Stomach (tissue), 19 donors: ENCODE measurements at places on chromosomes 2 and 18. TPM values are rescaled to one million over a fixed set of nuclear protein-coding genes. Genes with fewer than 3 reads are reported as not detected.

- DNase-seq, result no peak
These were observed 573.1 kb downstream of the TDRD15 start for GRCh38 chr2:21696900-21697299.

DNA sequence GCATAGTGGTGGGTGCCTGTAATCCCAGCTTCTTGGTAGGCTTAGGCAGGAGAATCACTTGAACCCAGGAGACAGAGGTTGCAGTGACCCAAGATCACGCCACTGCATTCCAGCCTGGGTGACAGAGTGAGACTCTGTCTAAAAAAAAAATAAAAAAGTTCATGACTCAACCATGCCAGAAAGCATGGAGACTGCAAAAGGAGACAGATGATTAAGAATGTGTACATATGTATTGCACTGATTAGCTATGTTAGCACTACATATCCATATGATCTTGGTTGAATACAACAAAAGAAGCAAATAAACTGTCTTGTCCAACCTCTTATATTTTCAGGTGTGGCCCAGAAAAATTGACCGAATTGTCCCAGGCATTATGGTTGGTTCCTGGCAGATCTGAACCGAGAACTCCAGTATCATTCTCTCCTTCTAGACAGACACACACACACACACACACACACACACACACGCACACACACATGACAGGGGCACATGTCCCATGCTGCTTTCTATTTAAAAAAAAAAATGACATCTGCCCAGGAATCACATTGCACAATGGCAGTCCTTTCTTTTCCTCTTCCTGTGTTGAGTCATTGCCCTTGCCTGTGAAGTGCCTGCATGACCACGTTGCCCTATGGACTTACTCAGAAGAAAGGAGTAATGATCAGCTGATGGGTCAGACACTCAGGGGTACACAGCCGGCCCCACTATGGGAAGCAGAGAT, 65.6 kb downstream of the MYCN start:
- DNase-seq, result peak; percentile 37

DNA sequence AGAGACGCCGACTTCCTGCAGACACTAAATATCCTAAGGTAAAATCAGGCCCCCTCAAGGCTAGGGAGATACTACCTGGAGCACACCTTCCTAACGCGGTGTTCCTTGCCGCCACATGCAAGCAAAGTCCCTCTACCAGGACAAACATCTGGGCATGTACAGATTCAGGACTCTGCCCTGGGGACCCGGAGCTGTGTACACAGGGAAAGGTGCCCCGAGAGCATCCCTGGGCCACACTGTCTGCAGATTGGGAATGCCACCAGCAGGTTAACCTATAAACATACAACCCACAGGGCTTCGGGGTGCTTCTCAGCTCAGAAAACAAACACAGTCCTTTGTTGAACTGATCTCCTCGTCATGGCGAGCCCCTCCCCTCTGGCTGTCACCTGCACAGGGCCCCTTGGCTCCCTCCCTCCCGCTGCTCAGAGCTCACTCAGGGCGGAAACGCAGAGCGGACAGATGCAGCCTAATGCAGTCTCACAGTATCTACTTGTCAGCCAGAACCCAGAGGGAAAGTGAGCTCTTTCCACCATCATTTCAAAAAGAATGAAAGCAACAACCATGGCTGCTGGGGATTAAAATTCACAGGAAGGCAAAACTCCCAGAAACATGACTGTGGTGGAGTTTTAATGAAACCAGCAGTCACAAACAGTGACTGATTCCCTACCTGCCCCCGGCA, 218.8 kb downstream of the HDAC4 start:
- DNase-seq, result no peak

GRCh38 chr2:115549611-115550130, 1107.2 kb downstream of the DPP10 start:
- no peak for DNase-seq

GRCh38 chr2:85823951-85824350, 64.8 kb downstream of the ST3GAL5 start:
- DNase-seq, result no peak

DNA sequence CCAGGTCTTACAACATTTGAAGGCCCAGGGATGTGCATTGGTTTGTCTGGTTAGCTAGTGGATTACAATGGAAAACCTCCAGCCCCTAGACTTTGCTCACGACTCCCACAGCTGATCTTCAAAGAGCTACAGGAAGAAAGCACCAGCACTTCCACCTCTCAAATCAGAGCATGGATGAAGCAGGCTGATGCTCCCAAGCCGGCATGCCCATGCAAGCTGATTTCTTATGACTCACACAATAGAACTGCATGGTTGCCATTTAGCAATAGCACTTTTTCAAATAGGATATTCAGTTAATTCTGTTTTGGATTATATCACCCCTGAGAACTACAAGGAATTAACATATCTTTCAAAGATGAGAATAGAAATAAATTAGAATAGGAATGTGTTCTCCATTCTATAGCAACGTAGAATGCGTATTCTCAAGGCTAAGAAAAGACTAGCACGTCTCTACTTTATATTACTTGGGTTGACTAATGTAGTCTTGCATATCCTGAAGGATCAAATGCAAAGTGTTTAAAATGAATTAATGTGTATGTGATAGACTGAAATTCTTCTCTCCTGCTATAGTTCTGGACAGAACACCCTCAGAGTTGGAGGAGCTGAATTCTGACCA, 292.4 kb downstream of the TRIB2 start:
- no peak for DNase-seq

CRYGD gene
- total RNA-seq, result not detected

- no peak for DNase-seq
These were observed 1004.5 kb downstream of the SOCS6 start for GRCh38 chr18:71293322-71293721.

DNA sequence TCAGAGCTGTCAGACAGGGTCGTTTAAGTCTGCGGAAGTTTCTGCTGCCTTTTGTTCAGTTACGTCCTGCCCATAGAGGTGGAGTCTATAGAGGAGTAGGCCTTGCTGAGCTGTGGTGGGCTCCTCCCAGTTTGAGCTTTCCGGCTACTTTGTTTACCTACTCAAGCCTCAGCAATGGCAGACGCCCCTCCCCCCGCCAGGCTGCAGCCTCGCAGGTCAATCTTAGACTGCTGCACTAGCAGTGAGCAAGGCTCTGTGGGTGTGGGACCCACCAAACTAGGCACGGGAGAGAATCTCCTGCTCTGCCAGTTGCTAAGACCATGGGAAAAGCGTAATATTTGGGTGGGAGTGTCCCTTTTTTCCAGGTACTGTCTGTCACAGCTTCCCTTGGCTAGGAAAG, 86.5 kb downstream of the EFEMP1 start:
- no peak for DNase-seq

DNA sequence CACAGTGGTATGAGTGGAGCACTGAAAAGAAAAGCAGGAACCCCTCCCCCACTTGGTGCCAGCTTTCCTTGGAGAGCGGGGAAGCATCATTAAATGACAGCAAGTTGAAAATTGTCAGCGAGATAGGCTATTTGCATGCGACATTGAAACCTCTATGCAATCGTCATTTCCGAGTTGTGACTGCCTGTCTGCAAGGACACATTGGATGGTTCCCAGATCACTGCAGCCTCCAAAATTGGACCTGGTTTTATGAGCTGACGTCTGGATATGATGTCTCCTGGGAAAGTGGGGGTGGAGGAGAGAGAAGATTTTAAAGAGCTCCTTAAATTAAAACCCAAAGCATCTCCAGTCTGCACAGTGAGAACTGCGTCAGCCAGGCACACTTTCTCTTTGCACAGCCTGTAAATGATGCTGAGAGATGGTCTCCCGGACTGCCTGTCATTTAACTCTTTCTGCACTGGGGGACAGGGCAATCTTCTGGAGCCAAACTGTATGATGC, 57.8 kb upstream of the KIF5C start:
- DNase-seq, result peak; percentile 58

CTAGE1 gene
- not detected for total RNA-seq

GRCh38 chr2:120999377-121000097, 263.9 kb downstream of the GLI2 start:
- no peak for DNase-seq
